ENCODE measurements at places on chromosomes 2 and 18.

GRCh38 chr2:208311954-208312353, 45.9 kb downstream of the PIKFYVE start:
- no peak for DNase-seq

DNA sequence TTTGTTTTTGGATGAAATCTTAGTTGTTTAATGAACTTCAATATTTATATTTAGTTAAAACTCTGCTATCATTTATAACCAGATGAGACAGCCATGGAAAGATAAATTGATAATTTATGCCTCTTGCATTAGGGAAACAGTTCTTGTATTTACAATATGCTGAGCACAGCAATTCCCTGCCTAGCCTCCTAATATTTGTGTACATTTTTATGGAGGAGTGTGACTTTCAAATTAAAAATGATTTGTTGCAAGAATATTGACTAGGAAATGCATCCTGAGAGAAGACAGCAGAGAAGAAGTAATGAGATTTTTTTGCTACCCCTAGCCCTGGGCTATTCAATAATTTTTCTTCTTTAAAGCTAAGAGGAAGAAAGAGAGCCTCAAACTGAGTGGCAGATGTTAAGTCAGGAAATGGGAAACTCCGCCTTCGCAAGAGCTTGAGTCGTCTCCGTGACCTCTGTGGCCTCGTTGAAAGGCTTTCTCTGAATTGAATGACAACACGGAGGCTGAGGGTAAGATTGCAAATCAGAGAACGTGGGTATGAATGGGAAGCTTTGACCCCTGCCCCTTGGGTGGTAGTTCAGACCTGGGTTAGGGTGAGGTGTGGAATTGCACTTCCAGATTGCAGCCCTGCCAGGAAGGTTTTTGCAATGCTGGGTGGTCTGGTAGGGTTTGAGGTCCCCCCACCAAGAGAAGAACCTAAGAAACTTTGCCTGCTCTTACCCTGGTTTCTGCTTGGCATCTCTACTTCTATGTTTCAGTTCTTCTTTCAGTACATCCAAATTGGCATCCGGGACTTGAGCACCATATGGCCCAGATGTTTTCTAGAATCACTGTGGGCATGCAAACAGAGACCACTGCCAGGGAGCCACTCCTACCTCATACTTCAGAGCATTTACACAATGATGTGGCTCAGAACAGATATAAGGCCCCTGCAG, 210.3 kb upstream of the RBMS1 start:
- no peak for DNase-seq

DNA sequence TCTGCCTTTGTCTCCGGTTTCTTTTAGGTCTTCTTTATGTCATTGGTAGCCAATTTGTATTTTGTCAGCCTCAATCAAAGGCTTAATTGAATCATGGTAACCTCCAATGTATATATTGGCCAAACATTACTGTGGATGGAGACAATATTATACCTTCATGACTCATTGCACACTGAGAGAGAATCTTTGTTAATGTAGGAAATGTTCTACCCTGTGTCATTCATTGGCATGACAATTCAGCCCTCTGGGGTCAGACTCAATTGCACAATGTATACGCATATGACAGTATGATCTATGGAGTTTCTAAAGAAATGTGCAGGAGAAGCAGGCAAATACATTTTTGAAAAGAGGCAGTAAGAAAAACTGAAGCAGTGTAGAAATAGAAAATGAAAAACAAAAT, 162.6 kb downstream of the PDE11A start:
- DNase-seq = no peak

DNA sequence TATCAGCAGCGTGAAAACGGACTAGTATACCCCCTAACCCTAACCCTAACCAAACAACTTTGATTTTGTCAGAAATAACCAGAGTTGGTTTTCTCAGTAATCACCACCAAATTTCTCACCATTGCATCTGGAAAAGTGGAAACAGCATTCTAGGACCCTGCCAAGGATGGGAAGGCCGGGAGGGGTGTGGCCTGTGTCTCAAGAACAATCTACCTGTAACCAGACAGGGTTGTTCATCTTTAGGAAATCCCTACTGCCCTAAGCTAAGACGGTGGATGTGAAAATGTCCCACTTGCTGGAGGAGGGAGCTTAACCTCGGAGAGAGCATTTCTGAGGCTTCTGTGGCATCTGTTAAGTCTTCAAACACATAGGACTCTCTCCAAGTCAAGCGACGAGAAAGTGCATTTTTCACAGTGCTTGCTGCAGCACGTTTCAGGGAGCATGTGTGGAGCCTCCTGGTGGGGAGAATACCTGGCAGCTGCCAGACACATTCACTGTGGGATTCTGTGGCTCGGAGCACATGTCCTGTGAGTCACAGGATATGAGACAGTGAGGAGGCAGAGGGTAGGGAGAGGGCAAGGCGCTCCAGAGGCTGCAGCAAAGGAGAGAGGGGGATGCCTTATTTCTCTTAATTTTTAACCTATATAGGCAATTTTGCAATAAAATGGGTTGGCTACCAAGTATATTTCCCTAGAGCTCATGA, 207.5 kb downstream of the SPP2 start:
- no peak for DNase-seq

- DNase-seq = no peak
Measured at GRCh38 chr2:43164686-43165085, 61.7 kb downstream of the ZFP36L2 start.

- no peak for DNase-seq
Measured at GRCh38 chr18:41553716-41554115, 401.3 kb upstream of the PIK3C3 start.

- DNase-seq = no peak
Measured at GRCh38 chr2:112698834-112699515, 21.8 kb upstream of the NT5DC4 start.

GRCh38 chr2:555164-555922, 121.9 kb downstream of the TMEM18 start:
- DNase-seq = no peak

DNA sequence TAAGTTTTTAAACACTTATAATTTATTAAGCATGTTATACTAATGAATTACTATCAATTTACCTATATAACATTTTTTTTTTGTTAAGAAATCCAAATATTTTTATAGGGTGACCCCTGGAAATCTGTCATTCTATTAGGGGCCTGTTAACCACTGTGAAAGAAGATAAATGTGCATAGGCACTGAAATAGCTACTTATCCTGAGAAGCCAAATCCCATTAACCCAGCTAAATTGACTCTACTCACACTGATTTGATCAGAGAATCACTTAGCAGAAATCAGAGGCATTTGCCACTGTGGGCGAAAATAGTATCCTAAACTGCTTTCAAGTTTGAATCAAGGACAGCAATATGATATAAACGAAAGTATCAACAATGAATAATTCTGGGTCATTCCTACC, 90.0 kb upstream of the GULP1 start:
- DNase-seq = no peak

DNA sequence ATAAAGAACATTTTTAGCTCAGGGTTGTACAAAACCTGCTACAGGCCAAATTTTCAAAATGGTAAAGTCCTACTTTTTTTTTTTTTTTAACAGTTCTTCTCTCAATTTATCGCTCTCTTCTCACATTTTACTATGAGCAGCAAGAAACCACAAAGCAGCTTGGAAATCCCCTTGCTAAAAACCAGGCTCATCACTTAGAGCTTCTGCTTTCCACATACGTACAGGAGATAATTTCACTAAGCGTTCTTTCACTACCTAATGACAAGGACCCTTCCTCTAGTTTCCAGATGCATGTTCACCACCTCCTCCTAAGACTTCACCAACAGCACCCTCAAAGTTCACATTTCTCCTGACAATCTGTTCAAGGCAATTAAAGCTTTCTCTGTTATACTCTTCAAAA, 294.9 kb upstream of the CYRIA start:
- no peak for DNase-seq

DNA sequence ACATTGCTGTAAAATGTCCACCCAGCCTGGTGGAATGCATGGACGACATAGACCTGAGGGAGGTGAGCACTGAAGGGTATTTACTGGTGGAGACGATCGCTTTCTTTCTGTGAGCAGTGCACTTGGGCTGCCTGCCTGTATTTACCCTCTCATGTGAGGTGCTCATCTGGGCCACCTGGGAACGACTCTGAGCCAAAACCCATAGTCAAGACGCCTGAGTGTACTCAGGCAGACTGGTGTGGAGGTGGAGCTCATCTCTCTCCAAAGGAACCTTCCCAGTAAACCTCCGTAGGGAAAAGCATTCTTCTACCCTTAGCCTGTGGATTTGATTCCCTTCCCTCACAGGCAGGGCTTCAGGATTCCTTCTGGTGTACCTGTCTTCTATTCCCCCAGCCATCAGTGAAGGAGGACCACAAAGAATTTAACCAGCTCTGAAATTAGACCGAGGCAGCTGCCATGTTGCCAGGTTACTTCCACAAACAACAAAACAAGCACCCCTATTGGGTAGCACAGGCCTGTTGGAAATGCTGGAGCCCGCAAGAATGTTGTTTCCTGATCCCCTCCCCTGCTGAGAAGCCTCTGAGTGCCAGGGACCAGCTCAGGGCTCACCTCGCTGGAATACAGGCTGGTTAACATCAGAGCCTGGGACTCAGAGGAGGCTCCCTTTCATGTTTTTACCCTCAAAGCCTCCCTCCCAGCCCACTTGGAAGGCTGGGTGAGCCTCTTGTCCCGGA, 47.5 kb upstream of the TXNDC2 start:
- DNase-seq = peak; percentile 42

DNA sequence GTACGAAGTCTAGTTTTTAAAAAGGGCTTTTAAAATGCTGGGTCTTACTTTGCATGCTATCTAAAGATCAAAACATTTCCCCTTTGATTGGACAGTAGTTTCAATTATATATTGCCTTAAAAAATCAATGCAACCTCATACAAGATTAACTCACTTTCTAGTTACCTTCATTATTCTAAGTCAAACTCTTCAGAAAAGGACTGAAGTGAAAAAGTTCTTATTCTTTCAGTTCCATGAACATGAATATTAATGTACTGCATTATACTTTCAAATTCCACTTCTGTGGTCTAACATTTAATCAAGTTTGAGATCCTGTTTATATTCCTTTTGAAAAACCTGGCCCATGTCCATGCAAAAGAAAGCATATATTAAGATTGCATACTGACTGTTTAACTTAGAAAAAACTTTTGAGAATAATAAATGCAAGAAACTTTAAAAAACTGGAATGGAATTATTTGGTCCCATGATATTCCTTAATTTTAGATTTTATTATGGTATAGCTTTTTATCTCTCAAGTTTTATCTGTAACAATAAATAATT, 11.2 kb upstream of the ENOSF1 start:
- no peak for DNase-seq

DNA sequence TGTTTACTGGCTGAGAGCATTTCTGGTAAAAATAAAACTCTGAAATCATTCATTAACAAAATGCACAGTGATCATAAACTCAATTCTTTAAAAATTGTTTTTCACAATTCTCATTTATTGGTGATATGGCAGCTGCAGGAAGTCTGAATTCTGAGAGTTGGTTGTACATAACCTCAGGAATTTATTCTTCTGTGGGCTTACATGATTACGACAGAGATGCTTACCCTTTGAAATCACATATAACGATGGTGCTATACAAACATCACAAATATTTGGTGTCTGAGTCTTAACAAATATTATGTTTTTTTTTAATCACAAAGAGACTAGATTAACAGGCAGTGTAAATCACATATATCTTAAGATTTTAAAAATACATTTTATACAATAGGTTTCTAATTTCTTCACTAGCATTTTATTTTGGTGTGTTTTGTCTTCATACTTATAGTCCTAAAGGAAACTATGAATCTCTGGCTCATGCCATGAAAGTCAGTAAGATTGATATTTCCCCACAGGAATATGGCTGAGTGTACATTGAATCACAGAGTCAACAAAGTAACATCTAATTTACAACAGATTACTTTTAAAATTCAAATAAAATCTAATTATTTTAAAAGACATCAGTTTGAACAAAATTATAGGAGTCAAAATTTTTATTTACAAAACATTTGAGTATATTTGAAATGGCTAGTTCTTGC, 318.8 kb upstream of the THUMPD2 start:
- DNase-seq = no peak

- no peak for DNase-seq
Measured at GRCh38 chr2:126835831-126836230, 62.9 kb upstream of the TEX51 start.

DNA sequence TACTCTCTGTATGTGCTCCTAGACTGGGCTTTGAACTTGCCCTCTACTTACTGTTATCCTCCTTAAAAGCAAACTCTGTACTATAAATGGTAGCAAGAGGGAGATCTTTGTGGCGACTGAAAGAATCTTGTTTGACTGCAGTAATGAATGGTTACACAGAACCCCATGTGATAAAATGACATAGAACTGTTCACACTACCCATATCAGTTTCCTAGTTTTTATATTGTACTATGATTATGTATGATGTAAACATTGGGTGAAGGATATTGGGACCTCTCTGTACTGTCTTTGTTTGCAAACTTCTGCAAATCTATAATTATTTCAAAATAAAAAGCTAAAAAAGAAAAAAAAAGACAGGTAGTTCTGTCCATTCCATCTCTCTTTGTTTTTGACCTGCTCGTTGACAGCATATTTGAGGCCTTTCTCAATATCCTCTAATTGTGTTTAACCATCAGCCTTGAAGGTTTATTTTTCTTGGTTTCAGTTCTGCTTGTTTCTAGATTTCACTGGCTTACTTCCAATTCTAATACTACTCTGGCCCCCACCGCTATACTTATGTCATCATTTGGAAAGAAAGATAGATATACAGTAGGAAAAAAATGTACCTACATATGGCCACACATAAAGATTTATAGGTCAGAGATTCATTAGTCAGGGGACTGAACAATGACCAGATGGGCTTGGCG, 79.2 kb upstream of the MYO3B start:
- no peak for DNase-seq

- DNase-seq = no peak
Measured at GRCh38 chr2:126949775-126950174, 51.1 kb downstream of the TEX51 start.

DNA sequence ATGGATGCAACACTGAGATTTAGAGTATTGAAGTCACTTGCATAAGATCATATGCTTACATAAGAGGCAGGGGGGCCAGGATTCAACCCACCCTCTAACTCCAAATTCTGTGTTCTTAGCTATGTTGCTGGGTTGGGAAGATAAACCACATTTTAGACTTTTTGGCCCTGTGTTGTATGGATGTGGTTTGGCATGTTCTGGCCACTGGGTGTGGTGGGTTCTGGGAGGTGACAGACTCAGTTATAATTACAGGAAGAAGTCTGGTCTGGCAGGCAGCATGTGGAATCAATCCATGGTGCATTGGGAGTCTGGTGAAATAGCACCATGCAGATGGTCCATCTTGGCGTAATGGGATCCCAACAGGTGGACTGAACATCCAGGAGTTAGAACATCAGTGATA, 138.9 kb downstream of the LTBP1 start:
- no peak for DNase-seq

GRCh38 chr2:147679191-147679954, 165.5 kb upstream of the ACVR2A start:
- DNase-seq = peak; percentile 96
